ENCODE measurements at places on chromosomes 2 and 18. TPM values are rescaled to one million over a fixed set of nuclear protein-coding genes. Genes with fewer than 3 reads are reported as not detected.

DNA sequence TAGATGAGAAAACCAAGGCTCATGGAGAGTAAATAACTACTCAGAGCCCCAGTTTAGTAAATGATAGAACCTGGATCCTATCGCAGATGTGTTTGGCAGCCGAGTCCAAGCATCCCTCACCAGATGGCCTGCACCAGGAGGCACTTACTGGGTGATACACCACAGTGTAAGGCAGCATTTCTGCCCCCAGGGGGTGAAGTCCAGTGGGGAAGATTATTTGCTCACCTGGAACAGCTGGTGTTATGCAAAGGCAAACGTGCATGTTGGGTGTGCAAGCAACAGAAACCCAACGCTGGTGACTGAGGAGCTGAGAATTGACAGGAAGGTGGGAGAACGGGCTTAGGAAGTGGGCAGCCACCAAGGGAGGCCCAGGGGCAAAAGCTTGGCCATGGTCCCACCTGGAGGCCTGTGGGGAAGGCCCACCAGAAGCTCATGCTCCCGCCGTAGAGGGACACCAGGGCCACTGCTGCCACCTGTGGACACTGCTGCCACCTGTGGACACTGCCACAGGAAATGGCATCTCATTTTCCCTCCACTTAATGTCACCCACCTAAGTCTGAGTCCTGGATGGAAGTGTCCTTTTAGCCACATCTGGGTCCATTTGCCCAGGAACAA, 100.6 kb downstream of the TFCP2L1 start:
- no peak for DNase-seq
- H3K4me1 ChIP-seq, result 0 out of 2 replicates have a peak, but pooled peaks cover 4% of the 10 kb centered on the region
- no peak overlapping the region for H3K27ac ChIP-seq
- no peaks in the 10 kb centered on the region for H3K36me3 ChIP-seq
- no peaks in the 10 kb centered on the region for H3K27me3 ChIP-seq

The CNGA3 gene
- total RNA-seq, result not detected

The UGT1A1 gene
- total RNA-seq, result not detected

The CD8B gene
- 3.0 TPM for total RNA-seq

The LRRTM4 gene
- 15.4 TPM for total RNA-seq

- H3K4me1 ChIP-seq, result no peaks in the 10 kb centered on the region
- no peak overlapping the region for H3K27ac ChIP-seq
Measured at GRCh38 chr2:68366083-68366560, 1.0 kb downstream of the PLEK start.

- H3K4me3 ChIP-seq, result no peak overlapping the region
- no peaks in the 10 kb centered on the region for H3K27me3 ChIP-seq
- H3K27ac ChIP-seq, result no peak overlapping the region
- H3K36me3 ChIP-seq, result no peaks in the 10 kb centered on the region
- peaks cover 7% of the 10 kb centered on the region for H3K4me1 ChIP-seq
Measured at GRCh38 chr2:24385366-24385765, 25.0 kb upstream of the ITSN2 start.

GRCh38 chr2:151907286-151908203, 79.3 kb upstream of the ARL5A start:
- H3K4me1 ChIP-seq, result peaks cover 5% of the 10 kb centered on the region
- no peaks in the 10 kb centered on the region for H3K36me3 ChIP-seq
- no peaks in the 10 kb centered on the region for H3K27me3 ChIP-seq
- H3K27ac ChIP-seq, result peak overlapping the region; percentile 18

DNA sequence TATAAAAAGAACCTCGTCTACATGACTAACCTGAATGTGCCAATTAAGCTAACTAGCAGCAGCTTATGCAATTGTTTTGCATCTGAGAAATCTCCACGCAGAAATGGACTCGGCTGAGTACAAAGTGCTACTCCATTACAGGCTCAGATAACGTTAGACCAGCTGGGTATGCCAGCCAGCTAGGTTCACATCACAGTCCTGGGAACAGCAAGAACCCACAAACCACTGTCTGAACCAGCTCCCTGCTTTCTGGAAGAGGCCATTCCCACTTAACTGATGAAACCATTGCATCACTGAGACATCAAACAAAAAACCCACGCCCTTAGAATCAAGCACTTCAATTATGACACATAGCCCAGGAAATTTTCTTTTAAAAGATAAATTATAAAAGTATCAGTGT, 202.7 kb downstream of the CYRIA start:
- H3K36me3 ChIP-seq, result no peaks in the 10 kb centered on the region
- no peak overlapping the region for H3K4me3 ChIP-seq
- peaks cover 6% of the 10 kb centered on the region for H3K4me1 ChIP-seq
- H3K27ac ChIP-seq, result no peak overlapping the region
- H3K27me3 ChIP-seq, result no peaks in the 10 kb centered on the region

The MATN3 gene
- total RNA-seq, result 6.4 TPM

DNA sequence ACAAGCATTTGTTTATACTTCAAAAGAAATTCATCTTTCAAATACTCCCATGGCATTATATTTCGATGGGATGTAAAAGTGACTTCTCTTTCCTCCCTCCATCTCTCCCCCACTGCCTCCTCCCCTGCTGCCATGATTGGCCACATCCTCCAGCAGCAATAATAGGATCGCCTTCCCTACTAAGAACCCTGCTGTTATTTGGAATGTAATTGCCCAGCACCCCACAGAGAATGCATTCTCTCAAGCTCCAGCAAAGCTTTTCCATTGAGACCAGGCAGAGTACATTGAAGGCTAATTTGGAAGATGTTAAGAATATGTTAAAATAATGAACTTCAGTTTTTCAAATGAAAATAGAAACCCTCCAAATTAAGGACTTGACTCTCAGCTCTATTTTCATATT, 375.4 kb upstream of the ACVR2A start:
- H3K27ac ChIP-seq, result no peak overlapping the region
- DNase-seq, result peak; percentile 91
- H3K36me3 ChIP-seq, result no peaks in the 10 kb centered on the region
- no peak overlapping the region for H3K4me3 ChIP-seq
- no peaks in the 10 kb centered on the region for H3K27me3 ChIP-seq

DNA sequence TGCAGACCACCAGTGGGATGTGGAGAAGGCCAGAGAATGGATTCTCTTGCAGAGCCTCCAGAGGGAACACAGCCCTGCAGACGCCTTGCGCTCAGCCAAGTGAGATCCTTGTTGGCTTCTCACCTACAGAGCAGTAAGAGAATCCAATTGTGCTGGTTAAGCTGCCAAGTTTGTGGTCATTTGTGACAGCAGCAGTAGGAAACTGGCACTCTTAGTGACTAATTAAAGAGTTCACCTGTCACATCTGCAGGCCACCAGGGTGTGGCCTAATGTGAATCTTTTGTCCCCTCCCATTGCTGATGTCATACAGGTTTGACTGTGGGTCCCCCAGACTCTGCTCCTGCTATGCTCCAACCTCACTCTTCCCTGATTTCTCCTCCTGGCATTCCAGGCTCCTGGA, 235.9 kb downstream of the TFCP2L1 start:
- no peaks in the 10 kb centered on the region for H3K4me1 ChIP-seq
- no peak overlapping the region for H3K4me3 ChIP-seq
- no peaks in the 10 kb centered on the region for H3K36me3 ChIP-seq
- H3K27ac ChIP-seq, result no peak overlapping the region
- no peak for DNase-seq
- H3K27me3 ChIP-seq, result no peaks in the 10 kb centered on the region

- no peaks in the 10 kb centered on the region for H3K4me1 ChIP-seq
- H3K4me3 ChIP-seq, result peak overlapping the region; percentile 78
- H3K27me3 ChIP-seq, result peaks cover 41% of the 10 kb centered on the region
- peak; percentile 42 for DNase-seq
- H3K36me3 ChIP-seq, result no peaks in the 10 kb centered on the region
Measured at GRCh38 chr18:77131100-77131651, 1.4 kb downstream of the MBP start.

The ATP6V1B1 gene
- total RNA-seq, result not detected

DNA sequence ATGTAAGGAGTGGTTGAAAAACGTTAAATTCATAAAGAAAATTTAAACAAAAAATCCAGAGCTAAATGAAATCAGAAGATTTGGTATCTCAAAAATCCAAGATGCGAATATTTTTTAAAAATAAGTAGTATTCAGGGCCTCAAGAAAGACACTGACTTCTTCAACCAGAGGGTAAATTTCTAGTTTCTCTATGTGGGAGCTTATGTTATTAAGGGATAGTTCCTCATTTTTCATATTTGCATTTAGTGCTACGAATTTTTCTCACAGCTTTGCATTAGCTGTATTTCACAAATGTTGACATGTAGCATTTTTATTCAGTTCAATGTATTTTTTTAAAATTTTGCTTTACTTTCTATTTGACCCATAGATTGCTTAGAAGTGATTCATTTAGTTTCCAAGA, 454.7 kb downstream of the CBLN2 start:
- H3K36me3 ChIP-seq, result no peaks in the 10 kb centered on the region
- no peak for DNase-seq
- H3K4me3 ChIP-seq, result no peak overlapping the region
- H3K27ac ChIP-seq, result no peak overlapping the region
- peaks cover 13% of the 10 kb centered on the region for H3K4me1 ChIP-seq

- peaks cover 37% of the 10 kb centered on the region for H3K36me3 ChIP-seq
- H3K4me1 ChIP-seq, result no peaks in the 10 kb centered on the region
- H3K27ac ChIP-seq, result no peak overlapping the region
Measured at GRCh38 chr18:9550429-9550828, 63.9 kb downstream of the PPP4R1 start.

The BCS1L gene
- 16.9 TPM for total RNA-seq

The NPPC gene
- total RNA-seq, result 2.2 TPM

DNA sequence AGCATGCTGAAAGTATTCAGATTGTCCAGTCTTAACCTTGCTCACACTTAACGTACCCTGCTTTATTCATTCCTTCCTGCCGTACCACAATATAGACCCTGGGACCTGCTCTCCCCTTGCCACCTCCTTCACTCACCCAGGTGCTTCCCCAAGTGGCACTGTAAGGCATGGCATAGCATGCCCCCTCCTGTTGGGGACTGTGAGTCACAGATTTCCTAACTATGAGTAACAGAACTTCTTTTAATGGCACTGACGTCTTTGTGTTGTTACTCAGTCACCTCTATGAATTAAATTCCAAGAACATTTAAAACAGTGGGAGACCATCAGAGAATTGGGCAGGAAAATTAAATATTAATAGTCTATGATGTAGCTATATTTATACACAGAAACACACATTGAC, 117.2 kb downstream of the CTNNA2 start:
- H3K27me3 ChIP-seq, result no peaks in the 10 kb centered on the region
- H3K27ac ChIP-seq, result no peak overlapping the region
- no peaks in the 10 kb centered on the region for H3K36me3 ChIP-seq
- H3K4me1 ChIP-seq, result no peaks in the 10 kb centered on the region
- DNase-seq, result peak; percentile 21

DNA sequence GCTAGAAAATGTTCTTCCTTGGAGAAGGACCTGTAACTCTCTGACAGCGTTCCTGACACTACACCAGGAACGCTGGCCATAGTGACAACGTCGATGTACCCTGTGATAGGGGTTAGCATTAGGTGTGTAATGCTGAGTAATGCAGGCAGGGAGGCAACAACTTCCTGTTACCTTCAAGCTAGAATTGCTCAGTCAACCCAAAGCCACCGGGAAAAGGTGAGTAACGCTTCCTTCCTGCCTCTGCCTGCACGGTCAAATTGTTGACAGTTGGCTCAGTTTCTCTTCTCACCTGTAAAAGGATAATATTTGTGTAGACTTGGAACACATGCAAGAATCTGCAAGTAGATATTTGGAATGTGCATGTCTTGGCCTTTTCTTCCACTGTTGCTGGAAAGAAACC, 12.7 kb downstream of the FAM110C start:
- no peaks in the 10 kb centered on the region for H3K4me1 ChIP-seq
- no peak for DNase-seq
- H3K27me3 ChIP-seq, result no peaks in the 10 kb centered on the region

The PTCD3 gene
- 147 TPM for total RNA-seq

The ZEB2 gene
- total RNA-seq, result not detected

The AGAP1 gene
- 25.1 TPM for total RNA-seq
